B cell (primary cell): ENCODE measurements at places on chromosomes 16 and 17.

GRCh38 chr16:53457670-53458069, 23.4 kb downstream of the RBL2 start:
- peak; percentile 77 for DNase-seq

DNA sequence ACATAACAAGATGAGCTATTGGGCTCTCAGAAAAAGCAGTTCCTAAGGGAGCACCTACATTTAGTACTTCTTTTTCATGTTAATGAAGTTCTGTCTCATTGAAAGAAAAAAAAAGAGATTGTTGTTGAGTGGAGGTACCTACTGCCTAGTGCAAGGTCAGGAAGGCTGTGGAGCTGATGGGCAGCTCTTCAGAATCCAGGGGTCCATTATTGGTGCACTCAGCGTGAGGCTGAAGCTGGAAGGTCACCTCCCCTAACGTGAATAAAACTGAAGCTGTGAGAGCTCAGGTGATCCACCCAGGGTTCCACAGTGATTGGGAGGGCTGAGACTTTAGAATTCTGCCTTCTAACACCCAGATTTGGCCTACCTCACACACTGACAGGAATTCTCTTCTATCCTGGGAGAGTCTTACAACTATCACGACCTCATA, 153.9 kb upstream of the TBX2 start:
- no peak for DNase-seq

GRCh38 chr17:83200751-83201150, 121.3 kb downstream of the METRNL start:
- no peak for DNase-seq

DNA sequence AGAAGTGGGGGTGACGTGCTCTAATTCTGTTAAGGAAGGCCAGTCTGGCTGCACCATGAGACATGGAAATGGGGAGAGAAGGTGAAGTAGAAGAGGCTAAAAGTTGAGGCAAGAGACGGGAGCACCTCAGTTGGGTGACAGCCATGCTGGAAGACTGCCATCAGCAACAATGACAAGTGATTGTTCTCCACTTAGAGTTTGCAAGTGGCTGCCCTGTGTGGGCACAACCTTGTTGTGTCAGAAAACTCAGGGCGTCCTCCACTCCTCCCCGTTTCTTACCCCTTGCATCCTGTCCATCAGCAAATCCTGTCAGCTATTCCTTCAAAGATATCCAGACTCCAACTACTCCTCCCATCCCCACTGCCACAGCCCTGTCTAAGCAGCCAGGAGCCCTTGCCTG, 17.6 kb downstream of the CES1 start:
- DNase-seq = no peak

DNA sequence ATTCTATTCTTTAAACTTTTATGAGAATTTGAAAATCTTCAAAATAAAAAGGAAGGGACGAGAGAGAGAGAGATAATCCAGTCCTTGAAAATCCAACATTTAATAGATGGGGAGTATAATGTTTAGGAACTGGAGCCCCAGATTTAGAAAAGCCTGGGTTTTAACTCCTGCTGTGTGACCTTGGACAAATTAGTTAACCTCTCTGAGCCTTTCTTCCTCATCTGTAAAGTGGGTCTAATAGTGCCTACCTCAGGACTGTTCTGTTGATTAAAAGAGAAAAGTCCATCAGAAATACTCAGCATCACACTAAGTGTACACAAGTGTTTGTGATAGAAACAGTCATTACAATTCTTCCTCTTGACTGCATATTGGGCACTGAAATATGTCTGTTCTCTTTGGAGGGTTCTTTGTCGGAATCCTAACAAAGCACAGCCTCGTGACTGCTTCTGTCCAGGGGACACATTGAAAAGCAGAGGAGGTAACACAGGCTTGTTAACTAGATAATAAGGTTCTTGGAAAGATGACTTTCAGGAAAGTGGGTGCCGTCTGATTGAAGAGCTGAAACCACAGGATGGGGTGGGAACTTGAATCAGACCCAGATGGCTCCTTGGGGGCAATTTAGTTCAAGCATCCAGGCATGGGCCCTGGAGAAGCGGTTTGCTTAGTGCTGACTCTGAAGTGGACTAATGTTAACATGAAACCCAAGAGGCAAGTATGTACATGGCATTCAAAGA, 128.2 kb downstream of the CLEC16A start:
- DNase-seq = no peak

- DNase-seq = no peak
These were observed 22.2 kb downstream of the TEX2 start for GRCh38 chr17:64240741-64241347.

GRCh38 chr17:231966-232807, 50.7 kb upstream of the DOC2B start:
- DNase-seq = no peak

DNA sequence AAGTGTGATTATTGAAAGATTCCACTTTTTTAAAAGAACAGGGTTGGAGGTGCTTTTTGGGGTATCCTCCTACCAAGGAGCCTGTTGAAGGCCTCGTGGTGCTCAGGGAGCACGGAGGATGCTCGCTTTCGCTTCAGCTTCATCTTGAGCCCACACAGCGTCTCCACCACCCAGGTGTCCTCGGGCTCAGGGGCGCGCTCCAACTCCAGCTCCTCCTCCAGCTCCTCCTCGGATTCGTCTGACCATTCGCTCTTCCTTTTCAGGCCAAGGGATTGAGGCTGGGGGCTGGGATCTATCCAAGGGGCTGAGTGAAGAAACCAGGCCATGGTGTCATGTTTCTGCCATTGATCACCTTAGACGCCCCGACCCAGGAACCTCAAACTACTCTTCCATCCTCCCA, 1.2 kb downstream of the SPDYE4 start:
- no peak for DNase-seq

DNA sequence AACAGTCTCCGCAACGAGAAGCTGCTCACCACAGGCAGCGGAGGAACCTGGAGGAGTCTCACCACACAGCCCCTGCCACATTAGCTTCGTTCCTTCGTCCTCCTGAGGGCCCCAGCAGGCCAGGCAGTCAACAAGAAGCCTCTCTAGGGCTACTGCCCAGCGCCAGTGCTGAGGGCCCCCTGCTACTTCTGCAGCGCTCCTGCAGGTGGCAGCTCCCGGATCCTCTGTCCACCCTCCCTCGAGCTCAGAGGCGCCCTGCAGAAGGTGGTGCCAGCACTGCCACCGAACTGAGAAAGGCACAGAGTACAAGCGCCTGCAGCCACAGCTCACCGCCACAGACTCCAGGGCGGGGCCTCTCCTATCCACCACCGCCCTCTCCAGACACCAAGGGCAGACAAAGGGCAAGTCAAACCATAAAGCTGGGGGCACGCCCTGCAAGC, 27.3 kb downstream of the KDM8 start:
- peak; percentile 55 for DNase-seq

DNA sequence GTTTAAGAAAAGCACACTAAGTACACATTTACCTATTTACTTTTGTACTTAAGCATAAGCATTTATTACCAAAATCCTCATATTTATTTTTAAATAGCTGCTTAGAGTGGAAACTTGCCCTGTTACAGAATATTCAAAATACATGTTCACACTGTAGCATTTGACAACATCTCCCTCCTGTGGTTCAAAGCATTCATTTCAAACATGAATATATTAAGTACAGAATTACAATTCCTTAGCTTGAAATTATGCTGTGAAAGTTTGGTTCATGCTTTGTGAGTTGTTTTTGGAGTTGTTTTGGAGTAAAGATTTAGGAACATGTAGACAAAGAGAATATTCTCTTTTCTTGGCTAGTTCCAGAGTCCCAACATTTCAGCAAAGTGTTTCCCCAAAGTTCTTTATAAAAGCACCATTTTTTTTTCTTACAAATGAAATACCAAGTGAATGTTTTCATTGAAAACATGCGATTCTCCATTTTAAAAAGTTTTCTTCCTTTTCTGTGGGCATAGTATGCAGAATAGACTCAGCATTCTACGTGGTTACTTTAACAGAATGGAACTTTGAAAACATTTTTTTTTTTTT, 33.2 kb downstream of the TUBD1 start:
- peak; percentile 54 for DNase-seq

DNA sequence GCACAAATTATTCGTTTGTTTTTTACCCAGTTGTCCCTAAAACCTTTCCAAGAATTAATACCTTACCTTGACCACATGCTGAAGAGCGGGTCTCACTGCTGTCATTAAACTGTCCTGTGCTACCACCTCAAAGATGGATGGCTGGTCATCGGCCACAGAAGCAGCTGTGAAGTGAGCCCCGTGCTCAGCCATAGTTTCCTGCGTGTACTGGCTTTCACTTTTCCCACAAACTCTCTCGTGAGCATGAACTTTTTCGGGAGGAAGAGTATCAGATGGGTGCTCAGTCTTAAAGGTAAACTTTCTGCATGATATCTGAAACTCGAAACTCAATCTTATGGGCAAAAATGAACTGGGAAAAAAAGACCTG, 558 bp downstream of the PEX12 start:
- no peak for DNase-seq

- no peak for DNase-seq
These were observed 40.9 kb upstream of the KCNJ16 start for GRCh38 chr17:70034158-70034557.

- peak; percentile 16 for DNase-seq
These were observed 18.9 kb downstream of the CDR2 start for GRCh38 chr16:22355487-22355908.

GRCh38 chr16:71426069-71426879, 15.6 kb downstream of the TLE7 start:
- DNase-seq = peak; percentile 81

GRCh38 chr17:47843391-47843730, 2.3 kb upstream of the SCRN2 start:
- no peak for DNase-seq

- DNase-seq = peak; percentile 89
These were observed 38.6 kb downstream of the USP10 start for GRCh38 chr16:84738255-84739038.

DNA sequence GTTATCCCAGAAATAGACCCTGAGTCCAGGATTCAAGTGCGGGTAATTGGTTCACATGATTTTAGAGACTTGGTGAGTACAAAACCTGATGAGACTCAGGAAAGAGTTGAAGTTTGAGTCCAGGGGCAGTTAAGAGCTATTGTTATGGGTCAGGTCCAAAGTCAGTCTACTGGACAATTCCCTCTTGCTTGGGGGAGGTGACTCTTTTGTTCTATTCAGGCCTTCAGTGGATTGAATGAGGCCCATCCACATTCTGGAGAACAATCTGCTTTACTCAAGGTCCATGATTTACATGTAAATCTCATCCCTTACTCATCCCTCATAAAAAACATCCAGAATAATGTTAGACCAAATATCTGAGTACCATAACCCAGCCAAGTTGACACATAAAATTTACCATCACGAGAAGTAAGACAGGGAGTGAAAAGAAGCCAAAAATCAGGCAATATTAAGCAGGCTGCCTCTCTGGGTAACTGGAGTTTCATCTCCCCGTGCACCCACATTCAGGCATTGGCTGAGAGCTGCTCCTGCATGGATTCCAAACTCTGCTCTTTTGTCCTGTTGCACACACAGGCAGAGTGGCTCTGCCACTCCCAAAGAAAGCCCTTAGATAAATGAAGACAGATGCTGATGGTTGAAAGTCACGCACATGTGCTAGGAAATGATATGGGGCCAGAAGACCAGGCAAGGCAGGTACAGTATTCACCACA, 156.0 kb upstream of the SALL1 start:
- DNase-seq = no peak

- no peak for DNase-seq
These were observed 27.8 kb downstream of the COG4 start for GRCh38 chr16:70495425-70496182.
